Osteoblast (primary cell): ENCODE measurements at places on chromosomes 7 and 10. TPM values are rescaled to one million over a fixed set of nuclear protein-coding genes. Genes with fewer than 3 reads are reported as not detected.
A peak's percentile ranks its signal among the peaks of the same experiment; 100 is the strongest.

Gene CRYGN
- 0.59 and 0.72 TPM in 2 replicates for total RNA-seq

- H3K36me3 ChIP-seq = no peaks in the 10 kb centered on the region
- no peak overlapping the region for H3K4me3 ChIP-seq
- no peaks in the 10 kb centered on the region for H3K4me1 ChIP-seq
- H3K27ac ChIP-seq = no peak overlapping the region
- H3K27me3 ChIP-seq = peaks cover 15% of the 10 kb centered on the region
- no peak for DNase-seq
These were observed 35.1 kb upstream of the MTPN start for GRCh38 chr7:136012238-136012637.

GRCh38 chr7:46486256-46487206 is 565.5 kb upstream of the IGFBP3 start:
- peak overlapping the region; percentile 89 for H3K27ac ChIP-seq
- no peaks in the 10 kb centered on the region for H3K36me3 ChIP-seq
- H3K4me3 ChIP-seq = no peak overlapping the region
- H3K4me1 ChIP-seq = peaks cover 30% of the 10 kb centered on the region
- no peaks in the 10 kb centered on the region for H3K27me3 ChIP-seq

DNA sequence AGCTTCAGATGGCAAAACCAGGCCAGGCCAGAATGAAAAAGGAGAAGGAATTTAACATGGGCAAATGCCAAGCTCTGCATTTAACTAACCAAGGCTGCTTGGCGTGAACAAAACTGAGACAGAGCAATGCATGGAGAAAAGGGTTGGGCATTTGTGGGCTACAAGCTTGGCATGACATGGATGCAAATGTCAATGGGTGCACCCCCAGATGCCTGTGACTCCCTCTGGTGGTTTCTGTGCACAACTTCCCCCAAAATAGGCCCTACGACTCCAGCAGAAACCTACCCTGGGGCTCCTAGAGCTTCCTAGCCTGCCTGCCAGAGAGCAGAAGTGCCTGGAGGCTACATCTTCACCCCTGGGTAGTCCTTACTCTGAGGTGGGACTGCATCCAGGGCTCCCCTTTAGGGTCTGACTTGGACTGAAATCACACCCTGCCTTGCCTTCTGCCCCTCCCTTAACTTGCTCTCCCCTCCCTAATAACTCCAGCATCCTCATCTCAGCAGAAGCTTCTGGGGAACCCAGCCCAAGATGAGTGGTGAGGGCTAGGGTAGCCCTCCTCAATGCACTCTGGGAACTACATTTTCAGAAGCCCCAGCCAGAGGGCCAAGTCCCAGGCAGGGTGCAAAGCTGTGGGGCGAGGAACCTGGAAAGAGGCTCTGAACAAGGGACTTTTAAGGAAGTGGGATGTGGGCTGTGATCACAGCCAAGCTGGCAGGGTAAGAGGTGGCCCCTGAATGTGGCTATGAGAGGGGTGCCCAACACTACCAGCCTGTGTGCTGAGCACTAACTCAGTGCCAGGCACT is 11.3 kb downstream of the GPRIN2 start:
- H3K27ac ChIP-seq = no peak overlapping the region
- H3K36me3 ChIP-seq = no peaks in the 10 kb centered on the region
- no peak overlapping the region for H3K4me3 ChIP-seq
- H3K4me1 ChIP-seq = peaks cover 3% of the 10 kb centered on the region
- DNase-seq = peak; percentile 94

DNA sequence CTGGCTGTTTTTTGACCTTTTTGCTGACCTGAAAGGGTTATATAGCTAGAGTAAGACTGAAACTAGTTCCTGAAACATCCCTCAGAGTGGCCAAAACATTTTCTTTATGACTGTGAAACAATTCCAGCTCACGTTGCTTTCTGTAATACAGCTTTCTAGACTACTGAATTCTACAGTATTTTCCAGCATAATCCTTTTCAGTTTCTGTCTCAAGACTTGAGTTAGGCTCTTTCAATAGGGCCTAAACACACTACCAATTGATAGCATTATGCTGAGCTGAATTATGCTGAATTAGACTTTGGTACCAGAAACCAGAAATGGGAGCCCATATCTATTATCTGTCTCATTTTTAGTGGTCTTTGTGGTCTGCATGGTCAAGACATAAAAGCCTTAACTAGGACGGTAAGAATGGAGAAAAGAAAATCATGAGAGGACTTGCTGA is 72.6 kb downstream of the EPDR1 start:
- no peaks in the 10 kb centered on the region for H3K4me1 ChIP-seq
- H3K27ac ChIP-seq = no peak overlapping the region
- no peak overlapping the region for H3K4me3 ChIP-seq
- no peak for DNase-seq
- H3K36me3 ChIP-seq = no peaks in the 10 kb centered on the region

DNA sequence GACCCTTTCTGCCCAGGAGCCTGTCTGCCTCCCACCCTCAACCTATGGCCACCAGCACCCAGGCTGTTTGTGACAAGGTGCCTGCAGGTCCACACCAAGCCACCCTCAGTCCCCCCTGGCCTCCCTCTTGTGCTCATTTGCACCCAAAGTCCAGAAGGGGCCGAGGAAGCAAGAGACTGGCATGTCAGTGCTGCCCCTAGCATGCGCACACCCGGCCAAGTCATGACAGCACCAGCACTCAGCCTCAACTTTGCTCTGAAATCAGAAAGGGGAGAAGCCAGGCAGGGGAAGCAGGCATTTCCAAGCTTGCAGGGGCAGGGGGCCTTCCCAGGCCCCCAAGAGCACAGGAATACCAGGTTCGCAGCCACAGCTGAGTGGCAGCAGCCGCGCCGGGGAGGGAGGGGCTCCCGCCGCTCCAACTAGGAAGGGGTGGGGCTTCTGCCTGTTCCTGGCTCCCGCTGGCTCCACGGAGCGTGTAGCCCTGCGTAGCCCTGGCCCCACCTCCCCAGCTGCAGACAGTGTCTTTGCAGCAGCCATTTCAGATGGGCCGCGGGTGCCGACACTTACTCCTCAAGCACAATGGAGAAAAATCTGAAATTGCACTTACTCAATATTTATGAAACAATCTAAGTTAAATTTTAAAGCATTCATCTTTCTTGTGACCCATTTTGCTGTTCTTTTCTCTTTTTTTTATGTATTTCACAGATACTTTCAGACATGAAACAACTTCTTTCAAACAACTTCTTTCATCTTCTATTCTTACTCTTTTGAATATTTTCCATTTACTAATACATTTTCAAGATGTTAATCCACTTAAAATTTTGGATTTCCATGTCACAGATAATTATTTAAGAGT is 54.9 kb upstream of the ABCB5 start:
- no peak overlapping the region for H3K4me3 ChIP-seq
- peak; percentile 15 for DNase-seq
- no peak overlapping the region for H3K27ac ChIP-seq
- H3K27me3 ChIP-seq = no peaks in the 10 kb centered on the region
- no peaks in the 10 kb centered on the region for H3K4me1 ChIP-seq
